ENCODE measurements at places on chromosomes 7 and 10.

DNA sequence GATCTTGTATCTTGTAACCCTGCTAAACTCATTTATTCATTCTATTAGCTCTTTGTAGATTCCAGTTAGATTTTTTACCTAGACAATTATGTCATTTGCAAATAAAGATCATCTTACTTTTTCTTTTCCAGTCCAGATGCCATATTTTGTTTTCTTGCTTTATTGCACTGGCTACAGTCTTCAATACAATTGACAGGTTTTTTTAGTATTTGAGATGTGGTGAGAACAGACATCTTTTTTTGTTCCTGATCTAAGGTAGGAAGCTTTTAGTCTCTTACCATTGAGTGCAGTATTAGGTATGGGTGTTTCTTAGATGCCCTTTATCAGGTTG, 12.1 kb downstream of the SPRN start:
- DNase-seq, result no peak

DNA sequence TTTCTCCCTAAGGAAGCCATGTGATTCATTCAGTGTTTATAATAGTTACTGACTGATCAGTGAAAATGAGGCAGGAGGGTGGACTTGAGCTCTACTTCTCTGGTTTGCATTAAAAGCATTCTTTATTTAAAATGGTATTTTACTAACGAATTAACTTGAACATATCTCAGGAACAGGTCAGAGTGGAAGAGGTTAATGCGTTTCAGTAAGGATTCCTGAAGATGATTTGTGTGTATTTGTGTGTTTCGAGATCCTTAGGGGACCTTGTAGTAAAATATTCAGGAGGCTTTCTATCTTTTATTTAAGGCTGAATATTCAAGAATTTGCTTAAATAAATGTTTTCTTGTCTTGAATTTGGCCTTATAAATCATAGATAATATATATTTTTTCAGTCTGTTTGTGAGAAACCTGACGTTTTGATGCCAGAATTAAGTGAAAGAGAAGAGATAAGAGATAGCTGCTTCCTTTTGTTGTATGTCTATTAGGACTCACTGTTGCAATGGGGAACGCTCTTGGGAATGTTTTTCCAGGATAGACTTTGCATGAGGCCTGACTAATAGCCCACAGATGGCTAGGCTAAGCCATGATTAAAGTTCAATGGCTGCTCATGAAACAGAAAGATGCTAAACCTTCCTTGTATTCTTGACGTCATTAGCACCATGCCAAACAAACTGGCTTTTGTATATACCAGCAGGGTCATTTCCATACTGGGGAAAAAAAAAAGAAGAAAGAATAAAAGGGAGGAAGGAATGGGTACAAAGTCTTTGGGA, 93.8 kb upstream of the MTPN start:
- DNase-seq, result no peak

GRCh38 chr10:125843603-125844329, 20.4 kb downstream of the BCCIP start:
- DNase-seq, result no peak

DNA sequence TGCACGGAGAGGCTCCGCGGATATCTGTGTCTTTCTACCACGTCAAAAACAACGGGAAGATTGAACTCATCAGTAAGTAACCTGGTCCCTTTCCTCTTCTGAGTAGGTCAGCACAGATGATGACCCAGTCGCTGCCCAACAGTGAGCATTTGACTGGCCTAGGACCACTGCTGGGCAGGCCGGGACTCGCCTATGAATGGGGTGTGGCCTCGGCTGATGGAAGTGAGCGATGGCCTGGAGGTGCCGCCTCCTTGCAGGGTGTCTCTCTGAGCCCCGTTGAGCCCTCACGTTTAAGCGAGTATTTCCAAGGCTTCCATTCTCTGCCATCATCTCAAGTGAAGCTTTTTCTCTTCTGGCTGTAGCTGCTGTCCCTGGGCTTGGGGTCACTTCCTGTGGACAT, 18.1 kb downstream of the EIF3B start:
- DNase-seq, result no peak

GRCh38 chr10:3419719-3420495, 247.3 kb upstream of the PITRM1 start:
- no peak for DNase-seq

DNA sequence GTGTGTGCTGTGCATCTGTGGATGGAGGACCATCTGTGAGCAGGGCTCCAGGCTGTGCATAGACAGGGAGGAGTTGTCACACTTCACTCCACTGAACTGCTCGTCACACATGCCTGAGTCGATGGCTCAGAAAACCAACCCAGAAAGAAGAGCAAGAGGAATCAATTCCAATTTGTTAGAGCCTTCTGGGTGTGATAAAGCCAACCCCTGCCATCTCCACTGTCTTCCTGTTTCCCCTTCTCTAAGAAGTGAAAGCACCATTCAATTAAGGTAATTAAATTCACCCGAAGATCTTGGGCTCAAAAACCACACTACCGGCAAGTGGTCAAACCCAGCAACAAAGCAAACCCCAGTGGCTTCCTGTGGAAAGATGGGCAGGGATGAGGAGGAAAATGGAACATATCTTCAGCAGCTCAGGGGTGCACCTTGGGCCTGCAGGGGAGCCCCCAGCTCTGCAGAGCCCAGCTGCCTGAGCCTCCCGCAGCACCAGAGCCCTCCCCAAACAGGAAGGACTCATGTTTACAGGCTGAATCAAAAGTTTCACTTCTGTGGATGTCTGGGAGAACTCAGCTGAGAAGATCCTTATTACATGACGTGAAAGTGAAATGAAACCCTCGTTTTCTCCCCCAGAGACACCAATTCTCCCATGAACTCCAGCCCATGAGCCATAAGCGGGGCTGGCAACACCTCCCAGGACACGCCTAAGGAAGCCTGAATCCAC, 10.9 kb downstream of the C10orf71 start:
- DNase-seq, result no peak

GRCh38 chr7:122887198-122887597, 938 bp upstream of the CADPS2 start:
- peak; percentile 75 for DNase-seq

GRCh38 chr10:23373156-23373555, 28.6 kb upstream of the C10orf67 start:
- no peak for DNase-seq

DNA sequence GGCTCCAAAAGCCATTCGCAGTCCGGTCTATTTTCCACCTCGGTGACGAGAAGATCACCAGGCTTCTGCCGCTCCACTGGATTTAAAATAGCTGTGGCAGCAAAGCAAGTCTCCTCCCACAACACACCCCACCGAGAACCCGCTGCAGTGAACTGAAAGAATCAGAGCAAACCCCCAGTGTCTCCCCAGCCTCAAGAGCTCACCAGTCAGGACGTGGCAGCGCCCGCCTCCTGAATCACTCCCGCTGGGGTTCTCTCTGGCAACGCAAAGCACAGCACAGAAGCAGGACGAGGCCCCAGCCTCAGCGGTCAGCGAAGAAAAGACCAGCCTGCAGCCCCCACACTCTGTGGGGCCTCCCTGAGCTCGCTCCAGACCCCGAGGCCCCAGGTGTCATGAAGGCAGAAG, 126.1 kb upstream of the PPP2R2D start:
- no peak for DNase-seq

DNA sequence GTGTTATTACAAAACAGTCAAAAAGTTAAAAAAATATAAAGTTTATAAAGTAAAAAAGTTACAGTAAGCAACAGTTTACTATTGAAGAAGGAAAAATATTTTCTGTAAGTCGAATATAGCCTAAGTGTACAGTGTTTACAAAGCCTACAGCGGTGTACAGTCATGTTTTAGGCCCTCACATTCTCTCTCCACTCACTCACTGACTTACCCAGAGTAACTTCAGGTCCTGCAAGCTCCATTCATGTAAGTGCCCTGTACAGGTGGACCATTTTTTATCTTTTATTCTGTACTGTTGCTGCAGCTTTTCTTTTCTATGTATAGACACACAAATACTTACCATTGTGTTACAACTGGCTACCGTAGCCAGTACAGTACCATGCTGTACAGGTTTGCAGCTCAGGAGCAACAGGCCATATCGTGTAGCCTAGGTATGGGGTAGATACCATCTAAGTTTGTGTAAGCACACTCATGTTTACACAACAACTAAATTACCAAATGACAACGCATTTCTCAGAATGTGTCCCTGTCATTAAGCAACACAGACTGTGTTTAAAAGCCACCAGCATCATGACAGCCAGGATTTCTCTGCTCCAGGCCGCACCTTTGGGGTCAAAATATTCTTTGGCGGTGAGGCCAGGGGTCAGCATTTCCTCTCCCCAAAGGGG, 67.2 kb downstream of the DLG5 start:
- no peak for DNase-seq

GRCh38 chr7:116763647-116764046, 91.7 kb downstream of the MET start:
- DNase-seq, result no peak

GRCh38 chr7:94874036-94874785, 33.2 kb upstream of the PPP1R9A start:
- no peak for DNase-seq

- peak; percentile 41 for DNase-seq
Measured at GRCh38 chr10:24518981-24519597, 204.6 kb downstream of the ARHGAP21 start.

GRCh38 chr10:111281516-111281915, 204.7 kb downstream of the ADRA2A start:
- DNase-seq, result no peak

- DNase-seq, result no peak
Measured at GRCh38 chr7:149774237-149775175, 1.1 kb upstream of the ZNF467 start.

- DNase-seq, result no peak
Measured at GRCh38 chr10:1468811-1469210, 268.5 kb downstream of the ADARB2 start.

DNA sequence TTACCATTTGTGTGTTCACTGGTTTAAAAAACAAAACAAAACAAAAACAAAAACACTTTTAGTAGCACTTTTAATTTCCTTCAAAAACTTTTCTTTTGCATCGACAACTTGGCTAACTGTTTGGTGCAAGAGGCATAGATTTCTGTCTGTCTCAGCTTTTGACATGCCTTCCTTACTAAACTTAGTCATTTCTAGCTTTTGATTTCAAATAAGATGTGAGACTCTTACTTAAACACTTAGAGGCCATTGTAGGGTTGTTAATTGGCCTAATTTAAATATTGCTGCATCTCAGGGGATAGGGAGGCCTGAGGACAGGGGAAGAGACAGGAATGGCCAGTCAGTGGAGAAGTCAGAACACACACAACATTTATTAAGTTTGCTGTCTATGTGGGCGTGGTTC, 66.3 kb downstream of the AVL9 start:
- no peak for DNase-seq

DNA sequence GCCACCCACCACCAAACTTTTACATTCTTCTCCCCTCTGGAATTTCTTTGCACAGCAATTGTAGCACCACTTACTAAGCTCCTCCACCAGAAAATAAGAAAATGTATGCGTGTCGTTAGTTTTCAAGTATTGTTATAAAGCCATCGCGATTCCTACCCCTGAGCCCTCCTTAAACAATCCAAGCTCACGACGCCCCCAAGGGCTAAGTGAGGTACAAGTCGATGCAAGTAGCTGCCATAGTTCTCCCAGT, 1.3 kb downstream of the FRAT2 start:
- no peak for DNase-seq

- DNase-seq, result no peak
Measured at GRCh38 chr7:47188136-47188535, 393.8 kb downstream of the TNS3 start.

DNA sequence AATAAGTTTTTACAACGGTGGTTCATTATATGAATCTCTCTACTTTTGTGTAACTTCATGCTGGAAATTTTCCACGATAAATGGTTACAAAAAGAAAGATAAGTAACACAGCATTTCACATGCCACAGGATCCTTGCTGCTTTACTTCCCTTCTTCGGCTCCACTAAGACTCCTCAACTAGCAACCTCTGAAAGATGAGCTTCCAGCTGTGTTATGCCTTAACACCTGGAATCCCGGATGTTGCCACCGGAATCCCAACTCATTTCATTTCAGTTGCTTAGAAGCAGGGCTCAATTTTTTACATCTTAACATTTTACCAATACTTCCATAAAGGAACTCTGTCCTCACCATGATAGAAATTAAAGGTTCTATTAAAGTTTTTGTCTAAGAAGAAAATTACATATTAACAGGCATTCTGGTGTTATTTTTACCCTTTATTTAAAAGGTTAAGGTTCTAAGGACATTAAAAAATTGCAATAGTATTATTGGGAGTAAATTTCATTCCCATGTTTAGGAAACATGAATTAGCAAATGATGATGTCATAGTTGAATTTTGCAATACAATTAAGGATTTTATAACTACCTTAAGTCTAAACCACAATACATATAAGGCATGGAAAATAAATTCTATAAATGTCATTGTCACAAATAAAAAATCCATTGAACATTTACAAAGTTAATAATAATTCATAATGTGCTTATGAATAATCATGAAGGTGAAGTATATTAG, 57.1 kb upstream of the IL6 start:
- DNase-seq, result no peak

- no peak for DNase-seq
Measured at GRCh38 chr10:75694790-75695189, 263.4 kb downstream of the LRMDA start.

DNA sequence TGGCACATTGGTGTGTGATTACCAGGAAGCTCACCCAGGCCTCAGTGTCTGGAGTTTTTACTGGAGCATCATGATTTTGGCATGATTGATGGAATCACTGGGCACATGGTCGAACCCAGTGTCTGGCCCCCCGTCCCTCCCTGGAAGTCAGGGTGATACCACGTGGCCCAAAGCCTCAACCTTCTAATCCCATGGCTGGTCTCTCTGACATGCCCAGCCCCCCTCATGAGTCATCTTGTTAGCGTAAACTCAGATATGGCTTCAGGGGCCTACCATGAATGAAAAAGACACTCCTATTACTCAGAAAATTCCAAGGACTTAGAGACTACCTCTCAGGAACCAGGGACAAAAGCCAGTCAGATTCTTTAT, 109.3 kb downstream of the GRK5 start:
- DNase-seq, result no peak

- DNase-seq, result no peak
Measured at GRCh38 chr10:130358981-130359650, 222.9 kb downstream of the GLRX3 start.

GRCh38 chr7:105125745-105126144, 111.7 kb downstream of the KMT2E start:
- DNase-seq, result no peak

- no peak for DNase-seq
Measured at GRCh38 chr10:30094601-30095000, 35.2 kb upstream of the JCAD start.

- DNase-seq, result peak; percentile 0
Measured at GRCh38 chr10:89466599-89467035, 52.2 kb downstream of the IFIT5 start.

DNA sequence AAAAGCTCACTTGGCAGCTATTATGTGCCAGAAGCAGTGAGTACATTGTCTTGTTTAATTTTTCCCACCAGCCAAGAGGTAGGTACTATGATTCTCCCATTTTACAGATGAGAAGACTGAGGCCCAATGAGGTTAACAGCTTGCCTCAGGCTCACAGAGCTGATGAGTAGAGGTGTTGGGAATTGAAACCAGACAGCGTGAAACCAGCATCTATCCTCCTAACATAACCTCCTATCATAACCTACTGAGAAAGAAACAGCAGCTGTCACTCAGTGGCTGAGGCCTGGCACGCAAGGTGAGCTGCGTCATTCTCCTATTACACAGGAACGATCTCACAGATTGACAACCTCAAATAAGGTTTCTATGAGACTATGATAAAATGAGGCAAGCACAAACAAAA, 6.2 kb downstream of the PYROXD2 start:
- DNase-seq, result no peak

GRCh38 chr7:2411815-2412586, 8.6 kb downstream of the CHST12 start:
- no peak for DNase-seq

GRCh38 chr7:44982535-44982923, 3.7 kb upstream of the MYO1G start:
- no peak for DNase-seq

GRCh38 chr10:77404810-77405209, 232.8 kb downstream of the KCNMA1 start:
- no peak for DNase-seq
